Stimulated activated memory B cell treated with anti-CD40 and anti-IgM and Interleukin-4, amounts not matched to agents 10 μg/mL and 1 μg/mL and 100 μg/mL, for 72 hours (primary cell): ENCODE measurements at places on chromosomes 12 and 14.

GRCh38 chr12:49298160-49298559 is 3.2 kb downstream of the PRPH start:
- no peak for ATAC-seq

GRCh38 chr14:68899033-68899603 is 80.0 kb downstream of the ACTN1 start:
- peak; percentile 2 for ATAC-seq

- no peak for ATAC-seq
Observed at GRCh38 chr14:65628664-65629063, 216.1 kb downstream of the FUT8 start.

GRCh38 chr12:3150931-3151835 is 74.0 kb downstream of the TSPAN9 start:
- no peak for ATAC-seq

DNA sequence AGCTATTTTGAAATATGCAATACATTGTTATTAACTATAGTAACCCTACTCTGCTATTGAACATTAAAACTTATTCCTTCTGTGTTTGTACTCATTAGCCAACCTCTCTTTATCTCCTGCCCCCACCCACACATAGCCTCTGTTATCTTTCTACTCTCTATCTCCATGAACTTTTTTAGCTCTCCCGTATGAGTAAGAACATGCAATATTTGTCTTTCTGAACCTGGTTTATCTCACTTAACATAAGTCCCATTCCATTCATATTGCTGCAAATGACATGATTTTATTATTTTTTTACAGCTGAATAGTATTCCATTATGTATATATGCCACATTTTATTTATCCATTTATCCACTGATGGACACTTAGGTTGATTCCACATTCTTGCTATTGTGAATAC is 79.0 kb upstream of the AMIGO2 start:
- ATAC-seq, result no peak

DNA sequence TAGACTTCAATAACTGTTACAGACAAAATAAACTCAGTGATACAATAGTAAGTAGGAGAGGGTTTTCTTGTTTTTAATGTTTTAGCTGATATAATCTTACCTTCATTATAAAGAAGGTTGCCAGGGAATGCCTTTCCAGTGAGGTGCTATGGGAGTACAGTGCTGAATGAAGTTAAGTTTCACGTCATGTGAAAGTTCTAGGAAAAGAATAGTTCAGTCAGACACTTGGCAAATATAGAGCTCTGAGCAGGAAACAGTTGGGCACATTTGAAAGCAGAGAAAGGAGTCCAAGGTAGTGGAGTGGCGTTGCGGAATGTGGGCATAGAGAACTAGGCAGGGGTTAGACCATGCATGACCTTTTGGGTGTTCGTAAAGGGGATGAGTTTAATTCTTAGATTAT is 88.6 kb upstream of the DCN start:
- ATAC-seq, result no peak

GRCh38 chr14:24394275-24394674 is 4.5 kb upstream of the NYNRIN start:
- no peak for ATAC-seq

GRCh38 chr12:98592825-98593322 is 612 bp upstream of the SLC25A3 start:
- peak; percentile 1 for ATAC-seq

DNA sequence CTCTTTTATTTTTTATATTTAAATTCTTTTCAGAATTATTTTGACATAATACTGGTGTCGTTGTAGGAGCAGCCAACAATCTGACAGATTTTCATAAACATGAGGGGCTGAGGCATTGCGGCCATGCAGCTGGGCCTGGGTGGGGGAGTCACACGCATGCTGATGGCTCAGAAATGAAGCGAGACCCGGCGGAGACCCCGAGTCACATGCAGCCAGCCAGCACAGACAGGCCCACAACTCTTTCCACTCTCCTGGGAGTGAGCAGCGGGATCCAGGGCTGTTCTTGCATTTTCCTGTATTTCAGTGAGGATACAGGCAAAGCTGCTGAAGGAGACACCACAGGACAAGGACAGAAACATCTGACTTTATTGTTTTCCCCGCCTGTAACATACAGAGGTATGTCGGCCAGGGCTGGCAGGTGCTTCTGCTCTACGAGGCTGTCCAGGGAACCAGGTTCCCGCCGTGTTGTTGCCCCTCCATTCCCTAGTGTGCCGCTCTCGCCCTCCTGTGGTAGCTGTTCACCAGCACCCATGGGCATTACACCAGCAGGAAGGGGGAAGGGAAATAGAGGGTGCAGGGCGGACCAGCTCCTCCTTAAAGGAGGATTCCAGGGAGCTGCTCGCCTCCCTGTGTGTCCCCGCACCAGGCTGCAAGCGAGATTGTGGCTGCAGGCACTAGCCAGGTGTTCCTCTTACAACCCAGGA is 30.5 kb downstream of the FZD10 start:
- no peak for ATAC-seq

DNA sequence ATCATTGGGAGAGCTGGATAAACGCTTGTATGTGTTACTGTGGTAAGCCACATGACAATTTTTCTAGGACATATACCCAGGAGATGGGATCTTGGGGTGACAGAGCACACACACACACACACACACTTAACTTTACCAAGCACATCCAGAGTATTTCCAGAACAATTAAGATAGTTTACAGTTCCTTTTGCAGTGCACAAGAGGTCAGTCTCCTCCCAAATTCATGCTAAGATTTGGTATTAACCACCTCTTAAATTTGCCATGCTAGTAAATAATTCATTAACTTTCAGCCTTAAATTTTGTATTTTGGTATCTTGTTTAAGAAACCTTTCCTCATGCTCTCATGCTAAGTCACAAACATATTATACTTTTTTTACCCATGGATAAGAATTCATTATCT is 33.9 kb upstream of the LIMA1 start:
- ATAC-seq, result no peak

GRCh38 chr12:77072833-77073495 is 7.6 kb upstream of the E2F7 start:
- no peak for ATAC-seq

DNA sequence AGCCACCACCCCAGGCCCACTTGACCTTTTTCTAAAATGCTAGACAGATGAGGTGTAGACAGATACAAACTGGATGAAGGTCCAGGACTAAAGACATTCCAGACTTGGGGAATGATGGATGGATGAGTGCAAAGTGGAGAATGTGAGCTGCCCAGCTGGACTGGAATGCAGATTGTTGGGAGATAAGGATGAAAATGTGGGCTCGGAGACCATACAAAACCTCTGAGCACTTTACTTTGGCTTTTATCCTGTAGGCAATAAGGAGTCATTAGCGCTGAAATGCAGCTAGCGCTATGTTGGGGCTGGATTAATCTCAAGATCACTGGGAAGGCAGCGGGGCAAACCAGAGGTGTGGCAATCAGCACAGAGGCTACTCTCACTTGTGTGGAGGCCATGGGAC is 64.7 kb upstream of the GNPNAT1 start:
- ATAC-seq, result no peak

DNA sequence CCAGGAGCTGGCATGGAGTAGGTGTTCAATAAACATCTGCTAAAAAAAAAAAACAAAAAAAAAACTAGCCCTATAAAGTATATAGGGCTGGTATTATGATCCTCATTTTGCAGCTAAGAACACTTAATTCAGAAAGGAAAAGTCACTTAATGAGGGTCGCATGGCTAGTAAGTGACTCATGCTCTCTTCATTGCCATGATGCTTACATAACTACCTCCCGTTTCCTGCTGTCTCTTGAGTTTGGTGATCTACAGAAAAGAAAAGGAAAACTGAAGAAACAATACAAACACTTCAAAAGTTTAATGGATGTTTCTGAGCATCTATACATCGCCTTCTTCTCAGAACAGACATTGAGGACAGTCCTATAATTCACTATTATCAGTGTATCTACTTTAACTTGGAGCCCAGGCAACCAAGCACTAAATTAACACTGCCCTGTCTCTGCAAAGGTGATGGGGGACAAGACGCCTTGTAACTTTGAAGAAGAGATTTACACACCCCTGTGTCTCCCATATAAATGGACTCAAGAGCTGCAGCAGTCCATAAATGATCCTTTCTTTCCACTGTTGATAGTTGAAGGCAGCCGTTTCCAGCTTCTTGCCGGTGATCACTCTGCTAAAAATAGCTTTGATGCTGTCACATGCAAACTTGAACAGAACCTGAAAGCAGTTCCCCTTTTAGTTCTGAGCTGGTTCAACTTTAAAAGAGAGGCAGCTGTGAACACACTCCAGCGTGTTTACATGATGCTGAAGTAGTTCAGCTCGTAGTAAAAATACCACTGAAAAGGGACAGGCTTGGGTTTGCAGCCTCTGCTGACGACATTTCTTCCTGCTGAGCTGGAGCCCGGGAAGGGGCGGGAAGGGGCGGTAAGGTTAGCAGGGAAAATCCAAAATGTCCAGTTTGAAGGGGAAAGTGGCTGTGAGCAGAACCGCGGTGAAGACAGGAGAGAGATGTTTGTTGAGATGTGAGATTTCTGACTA is 113.3 kb downstream of the FOXN3 start:
- peak; percentile 85 for ATAC-seq

GRCh38 chr12:111405859-111406473 is at the start of gene SH2B3:
TSS of gene SH2B3 (plus strand) at chr12:111405923. CDS start at chr12:111418146, 12,223 bp downstream.
- ATAC-seq, result peak; percentile 1

DNA sequence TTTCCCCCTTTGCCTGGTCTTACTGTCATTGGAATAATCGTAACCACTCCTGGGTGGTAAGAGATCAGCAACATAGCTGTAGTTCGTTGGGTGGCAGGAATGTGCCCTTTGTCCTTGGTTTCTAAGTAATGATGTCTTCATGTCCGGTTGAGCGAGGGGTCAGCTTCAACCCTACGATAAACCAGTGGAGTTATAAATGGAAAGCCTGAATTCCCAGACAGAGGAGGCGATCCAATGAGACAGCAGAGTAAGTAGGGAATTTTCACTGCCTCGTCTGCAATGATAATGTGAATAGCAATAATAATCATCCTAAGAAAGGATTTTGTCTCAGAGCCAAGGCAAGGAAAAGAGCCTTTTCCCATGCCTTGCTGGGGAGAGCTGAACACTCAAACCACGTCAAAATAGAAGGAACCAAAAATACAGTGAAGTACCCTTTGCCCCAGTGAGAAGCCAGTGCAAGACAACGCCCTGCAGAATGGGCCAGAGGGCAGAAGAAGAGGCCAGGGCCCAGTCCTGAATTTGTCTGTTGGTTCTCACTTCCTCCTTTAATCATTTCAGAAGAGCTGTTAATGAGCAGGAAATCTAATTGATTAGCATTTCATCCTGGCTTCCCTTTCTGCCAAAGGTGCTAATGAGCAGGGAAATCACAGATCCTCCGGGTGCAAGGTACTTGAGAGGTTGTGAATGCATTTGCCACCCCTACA is 330.7 kb downstream of the CACNA1C start:
- ATAC-seq, result no peak

DNA sequence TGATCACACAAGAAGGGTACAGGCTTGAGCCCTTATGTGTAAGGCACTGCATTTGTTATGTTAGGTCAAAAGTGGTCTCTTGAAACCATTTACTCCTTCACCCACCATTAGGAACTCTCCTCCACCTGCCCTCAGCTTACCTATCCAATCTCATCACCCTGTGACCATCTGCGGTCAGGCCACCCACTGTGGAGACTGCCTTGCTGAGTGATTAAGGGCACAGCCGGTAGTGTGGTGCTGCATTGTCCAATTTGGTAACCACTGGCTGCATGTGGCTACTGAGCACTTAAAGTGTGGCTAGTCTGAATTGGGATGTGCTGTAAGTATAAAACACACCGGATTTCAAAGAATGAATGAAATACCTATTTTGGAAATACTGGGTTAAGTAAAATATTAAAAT is 177.1 kb upstream of the PARP11 start:
- ATAC-seq, result no peak

DNA sequence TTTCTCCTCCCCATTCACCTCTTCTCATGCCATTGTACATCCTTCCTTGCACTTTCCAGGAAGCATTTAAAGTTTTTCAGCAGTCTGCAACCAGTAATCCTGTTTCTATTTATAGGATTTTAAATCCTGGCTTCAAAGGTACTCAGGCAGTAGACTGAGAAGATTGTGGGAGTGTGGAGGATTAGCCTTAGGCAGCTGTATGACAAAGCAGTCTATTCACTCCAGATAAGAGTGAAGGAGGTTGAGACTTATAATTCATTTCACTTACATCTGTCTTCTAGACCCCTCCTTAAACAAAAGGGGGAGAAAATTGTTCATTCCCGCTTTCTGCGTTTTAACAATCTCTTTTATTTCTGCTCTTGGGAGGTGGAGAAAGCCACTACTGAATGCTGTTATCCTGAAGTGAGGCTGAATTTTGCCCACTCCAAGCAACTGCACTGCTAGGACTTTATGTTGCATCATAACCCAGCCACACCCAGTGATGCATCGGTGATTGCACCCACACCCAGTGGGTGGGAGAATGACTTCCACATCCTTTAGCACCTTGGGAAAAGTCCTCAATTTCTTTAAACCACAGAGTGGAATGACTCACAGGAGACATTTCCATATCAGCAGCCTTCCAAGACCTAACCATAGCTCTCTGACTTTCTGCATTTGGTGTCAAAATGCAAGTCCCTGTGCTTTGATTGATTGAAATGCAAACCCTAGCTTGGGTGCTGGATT is 382.5 kb upstream of the ATP2B1 start:
- no peak for ATAC-seq

GRCh38 chr14:84303140-84303539 is 1226.8 kb upstream of the FLRT2 start:
- no peak for ATAC-seq

GRCh38 chr14:39880965-39881364 is 448.7 kb upstream of the FBXO33 start:
- no peak for ATAC-seq
